Naive B cell (primary cell): ENCODE measurements at places on chromosomes 1 and 21.

DNA sequence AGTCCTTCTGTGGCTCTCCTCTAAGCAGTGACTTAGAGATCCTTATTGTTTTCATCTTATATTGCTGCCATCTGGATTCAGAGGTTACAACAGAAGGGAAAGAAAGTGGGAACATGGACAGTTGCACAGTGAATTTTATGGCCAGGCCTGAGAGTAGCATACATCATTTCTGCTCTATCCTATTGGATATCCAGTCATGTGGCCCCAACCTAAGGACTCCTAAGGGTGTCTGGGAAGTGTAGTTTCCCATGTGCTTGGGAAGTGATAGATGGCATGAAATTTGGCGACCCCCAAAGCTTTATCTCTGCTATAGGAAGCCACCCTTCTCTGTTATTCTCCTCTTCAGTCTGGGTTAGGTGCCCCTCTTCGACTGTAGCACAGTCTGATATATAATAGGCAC, 51.9 kb downstream of the CDC7 start:
- no peak for DNase-seq

- DNase-seq = no peak
Observed at GRCh38 chr1:47186267-47187185, 3.3 kb downstream of the PDZK1IP1 start.

DNA sequence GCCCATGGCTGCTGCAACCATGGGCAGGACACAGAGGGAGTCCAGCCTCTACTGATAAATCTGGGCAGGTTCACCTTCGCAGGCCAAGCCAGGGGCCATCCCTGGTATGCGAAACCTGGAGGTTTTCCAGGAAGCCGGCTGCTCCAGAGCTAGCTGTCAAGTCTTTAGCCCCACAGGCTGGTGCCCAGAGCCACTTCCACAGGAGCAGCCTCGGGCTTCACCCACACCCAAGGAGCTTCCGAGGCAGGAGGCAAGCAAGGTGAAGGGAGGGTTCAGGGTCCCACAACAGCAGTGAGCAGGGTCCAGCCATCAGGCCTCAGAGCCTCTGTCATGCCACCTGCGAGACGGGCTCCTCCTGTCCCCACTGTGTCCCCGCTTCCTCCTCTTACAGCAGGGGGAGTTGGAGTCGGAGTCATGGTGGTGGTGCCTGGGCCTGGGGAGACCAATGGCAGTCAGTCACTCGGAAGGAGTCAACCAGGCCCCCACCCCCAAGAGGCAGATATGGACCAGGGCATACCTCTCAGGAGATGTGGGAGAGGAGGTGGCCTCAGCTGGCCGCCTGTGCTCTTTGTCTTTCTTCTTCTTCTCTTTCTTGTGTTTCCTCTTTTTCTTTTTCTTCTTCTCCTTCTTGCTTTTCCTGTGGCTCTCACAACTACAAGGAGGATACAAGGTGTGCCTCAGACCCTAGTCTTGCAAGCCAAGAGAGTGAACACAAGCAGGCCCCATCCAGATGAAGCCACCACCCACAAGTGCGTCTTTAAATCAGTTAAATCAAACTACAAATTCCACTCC, 2.1 kb downstream of the C1orf35 start:
- DNase-seq = no peak

DNA sequence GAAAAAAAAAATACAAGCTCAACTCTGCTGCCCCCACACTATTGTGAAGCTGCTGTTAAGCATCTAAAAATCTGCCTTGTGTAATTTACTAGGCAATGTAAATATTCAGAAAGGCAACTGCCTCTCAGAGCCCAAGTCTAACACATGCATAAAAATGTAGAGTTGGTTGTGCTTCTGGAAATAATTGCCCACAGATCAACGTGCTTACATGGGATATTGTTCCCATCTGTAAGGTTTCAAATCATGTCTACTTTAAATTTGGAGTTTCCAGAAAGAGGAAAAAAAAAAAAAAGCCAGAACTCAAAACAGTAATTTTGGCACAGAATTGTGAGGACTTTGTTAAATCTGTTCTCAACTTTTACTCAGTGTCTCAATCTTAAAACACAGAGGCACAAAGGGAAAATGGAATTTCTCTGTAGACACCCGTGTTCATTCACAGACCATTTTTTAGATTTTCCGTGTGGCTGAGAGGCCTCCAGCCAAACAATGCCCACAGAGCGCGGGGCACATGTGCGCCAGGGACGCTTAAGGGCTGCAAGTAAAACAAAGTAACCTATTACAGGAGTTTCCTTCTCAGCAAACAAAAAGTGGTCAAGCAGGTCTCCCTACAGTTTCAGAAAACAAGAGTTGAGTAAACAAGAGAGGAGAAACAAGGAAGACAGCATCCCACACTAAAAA, 115.5 kb downstream of the RERE start:
- no peak for DNase-seq

GRCh38 chr1:173960625-173961024, 43.5 kb upstream of the SERPINC1 start:
- no peak for DNase-seq

GRCh38 chr1:206467915-206468314, 2.4 kb upstream of the IKBKE start:
- no peak for DNase-seq

GRCh38 chr1:201663491-201664113, 124.7 kb downstream of the NAV1 start:
- DNase-seq = no peak

GRCh38 chr1:68586766-68587165, 89.9 kb upstream of the DEPDC1 start:
- no peak for DNase-seq

GRCh38 chr1:172109359-172109758, 268.1 kb downstream of the DNM3 start:
- DNase-seq = no peak
